Activated effector memory CD4-positive, alpha-beta T cell treated with anti-CD3 and anti-CD28 coated beads, Interleukin-2, amount 50 U/mL, for 16 hours (primary cell): ENCODE measurements at places on chromosomes 1 and 21.

DNA sequence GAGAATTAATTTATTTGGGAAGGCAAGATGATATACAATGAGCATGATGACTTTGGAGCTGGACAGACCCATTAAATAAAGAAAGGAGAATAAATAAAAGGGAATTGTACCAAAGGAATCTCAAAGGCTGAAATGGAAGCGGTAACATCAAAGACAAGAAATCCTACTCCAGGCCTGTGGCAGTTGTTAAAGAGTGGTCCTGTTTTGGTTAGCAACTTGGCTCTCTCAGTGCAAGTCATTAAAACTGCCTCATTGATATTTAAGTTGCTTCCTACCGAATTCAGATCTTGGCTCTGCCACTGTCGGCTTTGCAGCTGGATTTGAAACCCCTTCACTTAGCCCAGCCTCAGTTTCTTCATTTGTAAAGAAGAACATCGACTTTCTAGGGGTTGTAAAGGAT lies 10.1 kb downstream of the TGFB2 start:
- no peak for DNase-seq

- no peak for DNase-seq
Observed at GRCh38 chr1:188782220-188782841, 1695.3 kb downstream of the BRINP3 start.

DNA sequence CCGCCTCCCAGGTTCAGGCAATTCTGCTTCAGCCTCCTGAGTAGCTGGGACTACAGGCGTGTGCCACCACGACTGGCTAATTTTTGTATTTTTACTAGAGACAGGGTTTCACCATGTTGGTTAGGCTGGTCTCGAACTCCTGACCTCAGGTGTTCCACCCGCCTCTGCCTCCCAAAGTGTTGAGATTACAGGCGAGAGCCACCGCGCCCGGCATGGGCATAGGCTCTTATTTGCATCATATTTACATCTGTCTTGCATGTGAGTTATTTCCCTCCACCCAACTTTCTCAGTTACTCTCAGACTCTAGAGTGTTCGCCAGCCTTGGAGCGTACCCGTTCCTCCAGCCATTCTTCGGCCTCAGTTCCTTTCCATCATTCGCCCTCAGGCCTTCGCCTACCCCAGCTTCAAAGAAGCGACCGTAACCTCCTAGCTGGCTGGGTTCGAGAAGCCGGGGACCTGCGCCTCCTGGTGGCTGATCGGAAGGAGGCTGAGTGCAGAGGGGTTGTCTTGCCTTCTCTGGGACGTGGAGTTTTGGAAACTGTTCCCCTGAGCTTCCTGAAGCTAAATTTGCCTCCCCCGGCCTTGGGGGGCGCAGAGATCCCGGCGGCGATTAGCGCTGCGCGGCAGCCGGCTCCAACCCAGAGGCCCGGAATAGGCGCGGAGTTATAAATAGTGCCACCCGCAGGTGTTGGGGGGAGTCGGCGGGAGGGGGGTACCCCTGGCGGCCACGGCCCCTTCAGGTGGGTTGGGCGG lies 3.6 kb upstream of the ZBTB7B start:
- DNase-seq = peak; percentile 90

GRCh38 chr1:25050165-25050564 lies 120.1 kb upstream of the RUNX3 start:
- DNase-seq = no peak

DNA sequence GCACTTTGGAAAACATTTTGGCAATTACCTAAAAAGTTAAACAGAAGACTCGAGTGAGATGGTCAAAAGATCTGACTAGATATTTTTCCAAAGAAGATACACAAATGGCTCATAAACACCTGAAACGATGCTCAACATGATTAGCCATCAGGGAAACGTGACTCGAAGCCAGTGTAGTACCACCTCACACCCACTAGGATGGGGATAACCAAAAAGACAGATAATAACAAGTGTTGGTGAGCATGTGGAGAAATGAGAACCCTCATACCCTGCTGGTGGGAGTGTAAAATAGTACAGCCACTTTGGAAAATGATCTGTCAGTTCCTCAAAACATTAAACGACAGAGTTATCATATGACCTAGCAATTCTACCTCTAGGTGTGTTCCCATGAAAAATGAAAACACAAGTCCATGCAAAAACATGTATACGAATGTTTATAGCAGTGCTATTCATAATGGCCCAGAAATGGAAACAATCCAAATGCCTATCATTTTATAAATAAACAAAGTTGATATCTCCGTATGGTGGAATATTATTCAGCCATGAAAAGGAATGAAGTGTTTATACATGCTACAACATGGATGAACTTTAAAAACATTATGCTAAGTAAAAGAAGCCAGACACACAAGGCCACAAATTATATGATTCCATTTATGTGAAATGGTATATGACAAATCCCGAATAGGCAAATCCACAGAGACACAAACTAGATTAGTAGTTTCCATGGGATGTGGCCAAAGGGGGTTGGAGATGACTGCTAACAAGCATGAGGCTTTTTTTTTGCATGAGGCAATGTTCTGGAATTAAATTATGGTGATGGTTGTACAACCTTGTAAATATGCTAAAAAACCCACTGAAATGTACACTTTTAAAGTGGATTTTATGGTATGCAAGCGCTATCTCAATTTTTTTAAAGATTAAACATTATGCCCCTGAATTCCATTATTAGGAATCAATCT lies 625.3 kb downstream of the KIF26B start:
- DNase-seq = no peak

DNA sequence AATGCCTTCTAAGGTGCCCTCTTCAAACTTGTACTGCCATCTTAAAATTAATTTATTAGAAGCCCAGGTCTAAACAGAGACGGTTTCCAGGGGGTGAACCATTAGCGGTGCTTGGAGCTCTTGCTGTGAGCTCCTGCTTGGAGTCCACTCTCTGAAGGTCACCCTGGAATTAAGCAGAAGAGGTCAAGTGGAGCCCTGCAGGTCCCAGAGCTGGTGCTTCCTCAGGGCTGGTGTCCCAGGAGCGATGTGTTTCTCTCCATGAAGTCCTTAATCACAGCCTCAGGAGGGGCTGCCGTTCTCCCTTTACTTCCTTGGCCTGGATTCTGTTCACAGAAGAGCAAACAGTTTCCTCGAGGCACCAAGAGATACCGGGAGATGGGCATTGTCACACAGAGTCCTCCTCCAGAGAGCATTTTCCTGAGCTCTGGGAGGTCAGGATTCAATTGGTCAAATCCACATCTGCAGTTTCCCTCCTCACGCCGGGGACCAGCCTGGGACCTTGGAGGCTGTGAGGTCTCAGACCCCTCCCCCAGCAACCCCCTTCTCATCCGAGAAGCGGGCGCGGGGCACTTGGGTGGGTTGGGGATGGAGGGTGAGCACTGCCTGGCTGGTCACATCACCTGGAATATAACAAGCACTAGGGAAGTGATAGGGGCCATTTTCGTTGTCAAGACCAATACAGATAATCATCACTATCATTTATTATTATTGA lies 310.4 kb downstream of the AJAP1 start:
- DNase-seq = peak; percentile 58

GRCh38 chr1:56586502-56586901 lies 7.1 kb upstream of the PLPP3 start:
- DNase-seq = no peak

DNA sequence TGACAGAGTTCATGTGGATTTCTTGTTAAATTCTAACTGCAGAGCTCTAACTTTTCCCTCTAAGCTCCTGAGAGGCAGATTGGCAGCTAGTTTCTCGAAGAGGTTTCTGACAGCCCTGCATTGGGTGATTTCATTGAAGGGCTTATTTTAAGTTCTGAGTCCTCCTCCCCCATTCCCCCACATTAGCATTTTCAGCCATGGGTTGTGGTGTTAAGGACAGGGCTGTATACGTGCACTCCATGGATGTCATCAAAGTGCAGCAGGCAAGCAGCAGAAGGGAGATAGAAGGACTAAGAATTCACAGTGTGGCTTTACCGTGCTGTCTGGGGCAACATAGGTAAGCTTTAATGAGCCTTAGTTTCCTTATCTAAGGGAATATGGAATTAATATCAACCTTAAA lies 19.0 kb downstream of the CRYZ start:
- no peak for DNase-seq

GRCh38 chr21:19535356-19535755 lies 1131.8 kb upstream of the TMPRSS15 start:
- DNase-seq = no peak

DNA sequence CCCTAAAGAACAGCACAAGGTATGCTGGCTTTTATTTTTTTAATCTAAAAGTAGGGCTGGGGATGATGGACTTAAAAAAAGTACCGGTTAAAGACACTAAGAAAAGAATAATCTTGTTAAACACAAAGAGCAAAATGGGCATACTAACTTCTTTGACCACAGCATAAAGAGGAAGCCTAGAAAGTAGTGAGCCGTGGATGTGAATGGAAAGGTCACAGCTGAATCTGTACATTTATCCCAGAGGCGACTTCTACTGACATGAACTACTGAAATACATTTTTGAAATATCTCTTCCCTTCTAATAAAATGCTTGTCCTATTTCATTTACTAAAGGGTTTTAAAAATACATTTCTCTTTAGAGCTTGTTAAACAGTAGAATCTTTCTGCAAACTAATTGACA lies 140.7 kb downstream of the SLC45A1 start:
- no peak for DNase-seq

DNA sequence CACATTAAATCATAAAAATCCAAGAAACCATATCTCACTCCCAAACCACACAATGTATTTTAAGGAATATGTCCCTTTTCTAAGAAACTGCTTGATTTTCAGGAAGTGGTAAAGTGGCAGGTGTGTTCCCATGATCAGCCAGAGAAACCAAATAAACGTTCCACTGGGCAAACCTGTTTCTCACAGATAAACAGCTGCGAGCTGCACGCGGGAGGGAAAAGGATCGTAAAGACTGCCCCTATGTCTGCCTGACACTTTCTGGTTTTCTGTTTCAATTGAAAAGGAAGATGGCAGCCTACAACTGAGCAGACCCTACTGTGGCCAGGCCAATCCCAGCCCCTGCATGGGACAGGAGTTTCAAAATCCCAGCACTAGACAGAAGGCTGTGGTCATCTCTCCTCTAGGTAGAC lies 36.6 kb downstream of the HIVEP3 start:
- DNase-seq = no peak

GRCh38 chr1:22112554-22112953 lies 30.3 kb downstream of the WNT4 start:
- no peak for DNase-seq

DNA sequence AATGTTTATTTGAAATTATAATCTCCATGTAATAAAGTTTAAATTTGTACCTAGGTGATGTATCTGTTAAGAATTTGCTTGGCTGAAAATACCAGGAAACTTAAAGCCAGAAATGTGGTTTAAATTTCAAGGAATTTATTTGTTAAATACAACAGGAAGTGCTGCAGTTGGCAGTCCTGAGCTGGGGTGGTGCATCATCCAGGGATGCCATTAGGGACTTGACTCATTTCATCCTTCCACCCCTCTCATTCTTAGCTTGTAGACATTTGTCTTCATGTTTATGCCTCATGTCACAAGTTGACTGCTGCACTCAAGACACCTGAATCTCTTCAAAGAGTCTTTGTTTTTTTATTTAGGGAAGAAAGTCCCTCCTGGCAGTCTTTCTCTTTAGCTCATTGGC lies 175.9 kb downstream of the LHX8 start:
- no peak for DNase-seq

GRCh38 chr1:98985687-98986086 lies 19.0 kb downstream of the PLPPR5 start:
- DNase-seq = no peak

DNA sequence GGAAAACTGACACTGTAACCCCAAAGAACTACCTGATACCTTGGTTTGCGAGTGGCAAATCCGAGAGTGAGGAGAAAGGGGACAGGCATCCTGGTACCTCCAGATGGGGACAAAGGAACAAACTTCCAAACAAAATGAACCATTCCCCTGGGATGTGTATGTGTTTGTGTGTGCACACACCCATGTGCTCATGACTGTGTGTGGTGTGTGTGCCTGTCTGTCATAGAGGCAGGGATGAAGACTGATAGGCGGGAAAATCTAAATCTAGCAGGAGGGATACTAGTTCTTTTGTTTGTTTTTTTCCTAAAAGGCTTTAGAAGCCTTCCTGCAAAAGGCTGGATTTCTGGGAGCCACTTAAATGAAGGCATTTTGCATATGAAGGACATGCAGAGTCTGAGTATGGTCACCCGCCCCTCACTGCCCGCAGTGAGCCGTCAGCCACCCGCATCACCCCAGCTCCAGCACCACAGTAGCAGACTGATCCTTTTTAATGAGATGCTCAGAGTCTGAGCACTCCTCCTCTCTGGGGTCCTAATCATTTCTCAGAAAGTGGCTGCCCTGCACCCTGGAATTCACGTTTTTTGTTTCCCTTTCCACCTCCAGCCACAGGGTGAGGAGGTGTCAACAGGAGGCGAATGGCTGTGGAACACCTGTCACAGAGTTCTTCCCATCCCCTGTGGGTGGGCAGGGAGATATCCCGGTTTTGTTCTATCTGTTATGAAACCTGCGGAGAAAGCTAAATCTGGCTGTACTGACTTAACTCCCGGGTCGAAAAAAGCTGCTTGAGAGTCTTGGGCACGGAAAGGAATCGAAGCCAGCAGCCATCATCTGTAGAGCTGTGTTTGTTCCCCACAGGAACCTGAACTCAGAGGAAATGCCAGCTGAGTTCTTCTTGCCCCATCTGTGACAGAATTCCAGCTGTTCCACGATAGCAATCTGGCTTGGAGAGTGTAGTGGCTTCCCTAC lies 34.9 kb downstream of the UTP25 start:
- DNase-seq = no peak
